ENCODE measurements at places on chromosomes 2 and 18.

GRCh38 chr2:871926-872680 lies 78.5 kb upstream of the SNTG2 start:
- DNase-seq, result no peak

- DNase-seq, result no peak
Observed at GRCh38 chr2:174662859-174663258, 65.3 kb upstream of the WIPF1 start.

DNA sequence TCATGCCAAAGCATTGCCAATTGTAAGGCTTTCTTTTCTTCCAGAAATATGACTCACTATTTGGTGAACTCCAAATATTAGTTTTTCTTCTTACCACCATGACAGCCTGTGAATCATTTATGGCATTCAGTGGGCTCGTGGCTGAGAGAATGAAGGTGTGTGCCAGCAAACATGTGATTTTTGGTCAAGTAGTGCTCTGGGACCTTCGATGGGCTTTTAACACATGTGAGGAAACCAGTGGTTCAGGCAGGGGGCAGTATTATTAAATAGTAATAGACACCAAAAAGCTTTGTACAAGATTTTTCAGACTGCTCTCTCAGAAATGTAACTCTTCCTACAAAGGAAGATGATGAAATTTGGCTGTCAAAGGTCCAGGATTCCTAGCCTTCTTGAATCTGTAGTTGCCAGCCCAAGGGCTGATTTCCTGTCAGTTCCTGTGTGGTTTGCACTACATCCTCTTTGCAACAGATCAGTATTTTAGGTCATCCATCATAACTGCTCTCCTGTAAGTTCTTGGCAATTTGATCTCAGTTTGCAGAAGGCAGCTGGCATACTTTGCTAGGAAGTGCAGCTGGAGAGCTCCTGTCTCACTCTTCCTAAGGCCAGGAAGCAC lies 64.3 kb downstream of the BABAM2 start:
- DNase-seq, result peak; percentile 37

DNA sequence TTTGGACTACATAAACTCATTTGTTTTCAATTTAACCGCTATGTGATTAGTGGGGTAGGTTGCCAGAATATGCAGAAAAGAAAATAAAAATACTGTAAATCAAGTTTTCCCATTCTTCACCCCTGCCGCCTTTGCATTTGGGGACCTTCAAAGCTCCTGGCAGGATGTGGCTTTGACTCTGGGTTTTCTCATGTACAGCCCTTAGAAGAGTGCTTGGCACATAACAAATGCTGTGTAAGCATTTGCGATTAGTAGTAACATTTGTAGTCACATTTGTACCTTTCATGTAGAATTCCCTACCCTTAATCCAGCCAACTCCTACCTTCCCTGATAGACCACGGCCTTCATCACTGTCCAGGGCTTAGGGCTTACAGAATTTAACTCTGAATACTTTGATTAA lies 262.6 kb downstream of the MREG start:
- peak; percentile 11 for DNase-seq

DNA sequence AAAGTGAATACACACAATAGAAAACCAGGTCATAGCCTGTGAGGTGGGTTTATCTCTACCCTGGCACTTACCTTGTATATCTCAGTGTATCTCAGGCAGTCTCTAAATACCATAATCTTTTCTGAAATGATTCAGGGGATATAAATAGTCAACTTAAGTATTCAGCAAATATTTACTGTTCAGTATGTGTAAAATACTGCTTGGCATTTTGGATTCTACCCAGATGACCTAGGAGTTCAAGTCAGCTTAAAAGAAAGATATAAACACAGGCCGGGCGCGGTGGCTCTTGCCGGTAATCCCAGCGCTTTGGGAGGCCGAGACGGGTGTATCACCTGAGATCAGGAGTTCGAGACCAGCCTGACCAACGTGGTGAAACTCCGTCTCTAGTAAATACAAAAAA lies 23.8 kb downstream of the GRHL1 start:
- DNase-seq, result no peak

GRCh38 chr2:219513787-219514186 lies 495 bp upstream of the ASIC4 start:
- DNase-seq, result no peak

DNA sequence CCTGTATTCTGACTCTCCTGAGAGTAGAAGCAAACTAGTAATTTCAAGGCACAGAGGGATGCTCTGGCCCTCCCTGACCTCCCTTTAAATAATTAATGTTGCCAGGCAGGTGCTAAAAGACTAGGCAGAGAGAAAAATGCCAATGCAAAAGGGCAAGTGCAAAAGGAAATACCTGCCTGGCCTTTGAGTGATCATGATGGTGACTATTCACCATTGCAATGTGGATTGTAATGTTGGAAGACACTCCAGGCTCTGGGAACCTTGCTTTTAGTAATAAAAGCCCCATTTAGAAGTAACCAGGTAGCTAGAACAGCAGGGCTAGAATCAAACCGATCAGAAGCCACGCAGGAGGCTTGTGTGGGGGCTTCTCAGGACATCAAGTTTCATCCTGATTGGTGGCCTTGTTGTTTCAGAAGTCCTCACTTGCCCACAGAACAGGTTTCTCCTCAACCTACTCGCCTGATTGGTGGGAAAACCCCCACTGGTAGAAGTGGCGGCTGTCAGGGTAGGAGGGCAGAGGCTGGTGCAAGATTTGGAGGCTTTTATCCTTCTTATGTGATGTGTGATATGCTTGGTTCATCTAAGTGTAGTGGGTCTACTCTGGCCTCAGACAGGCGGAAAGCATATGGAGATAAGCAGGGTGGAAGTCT lies 16.0 kb upstream of the CHRNA1 start:
- peak; percentile 27 for DNase-seq

- no peak for DNase-seq
Observed at GRCh38 chr2:106866641-106867040, 19.3 kb downstream of the ST6GAL2 start.

DNA sequence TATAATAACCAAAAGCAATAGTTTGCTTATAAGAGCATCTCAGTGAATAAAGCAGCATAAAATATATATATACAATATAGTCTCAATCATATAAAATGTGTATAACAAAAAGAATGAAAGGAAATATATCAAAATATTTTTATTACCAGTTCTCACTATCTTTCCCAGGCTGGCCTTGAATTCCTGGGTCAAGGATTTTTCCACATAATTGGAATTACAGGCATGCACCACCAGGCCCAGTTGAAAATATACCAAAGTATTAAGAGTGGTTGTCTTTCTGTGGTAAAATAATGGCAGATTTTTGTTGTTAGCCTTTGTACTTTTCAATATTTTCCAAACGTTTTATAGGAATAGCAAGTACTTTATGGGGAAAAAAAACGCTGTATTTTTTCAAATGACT lies 8.6 kb upstream of the TLK1 start:
- DNase-seq, result no peak

GRCh38 chr18:13439461-13439860 lies 220.9 kb downstream of the LDLRAD4 start:
- no peak for DNase-seq

DNA sequence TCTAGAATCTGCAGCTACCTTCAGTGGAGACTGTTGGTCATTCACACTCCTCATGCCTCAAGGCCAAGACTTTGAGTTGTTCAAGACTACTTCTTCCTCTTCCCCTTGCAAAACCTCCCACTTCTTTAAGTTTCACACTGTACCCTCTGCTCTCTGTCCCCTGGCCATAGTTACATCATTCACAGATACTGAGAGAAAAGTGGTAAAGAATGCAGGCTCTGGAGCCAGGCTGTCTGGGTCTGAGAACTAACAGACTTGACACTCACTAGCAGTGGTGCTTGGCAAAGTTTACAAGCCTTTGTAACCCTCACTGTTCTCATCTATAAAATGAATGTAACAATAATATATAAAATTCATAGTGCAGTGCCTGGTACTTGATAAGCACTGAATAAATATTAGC lies 61.8 kb downstream of the CDH20 start:
- DNase-seq, result no peak

GRCh38 chr2:64804651-64805050 lies 150.9 kb upstream of the SERTAD2 start:
- no peak for DNase-seq

DNA sequence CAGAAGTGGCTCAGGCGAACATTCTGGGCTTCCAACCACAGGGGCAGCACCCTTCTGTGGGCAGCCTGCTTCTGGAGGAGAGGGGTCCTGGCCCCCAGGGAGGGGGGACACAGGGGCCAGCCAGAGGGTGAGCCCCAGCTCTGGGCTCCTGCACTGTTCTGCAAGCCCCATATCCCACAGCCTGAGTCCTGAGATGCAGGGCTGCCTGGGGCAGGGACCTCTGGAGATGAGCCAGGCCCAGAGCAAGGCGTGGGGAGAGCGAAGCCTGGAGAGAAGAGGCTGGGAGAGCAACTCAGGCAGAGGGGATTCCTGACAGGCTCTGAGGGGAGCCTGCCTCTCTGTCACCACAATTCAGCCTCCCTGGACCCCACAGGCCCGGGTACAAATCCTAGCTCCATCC lies 13.5 kb upstream of the PRSS56 start:
- DNase-seq, result no peak

DNA sequence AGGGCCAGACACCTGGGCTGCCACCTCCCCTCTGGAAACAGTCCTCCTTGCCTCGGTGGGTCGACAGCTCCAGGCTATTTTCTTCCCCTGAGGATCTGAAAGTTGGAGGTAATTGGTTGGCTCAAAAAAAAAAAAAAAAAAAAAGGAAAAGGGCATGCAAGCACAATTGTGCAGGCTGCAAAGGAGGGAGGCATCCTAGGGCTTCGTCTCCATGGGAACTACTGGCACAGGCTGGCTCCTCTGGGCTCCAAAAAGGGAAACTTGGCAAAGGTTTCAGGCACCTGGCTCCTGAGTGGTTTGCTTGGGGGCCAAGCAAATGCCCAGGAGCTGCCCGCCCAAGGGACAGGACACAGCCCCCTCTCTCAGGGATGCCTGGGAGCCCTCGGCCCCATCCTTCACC lies 1.1 kb upstream of the KCNIP3 start:
- DNase-seq, result no peak

GRCh38 chr2:204625135-204625534 lies 79.9 kb downstream of the PARD3B start:
- DNase-seq, result no peak

DNA sequence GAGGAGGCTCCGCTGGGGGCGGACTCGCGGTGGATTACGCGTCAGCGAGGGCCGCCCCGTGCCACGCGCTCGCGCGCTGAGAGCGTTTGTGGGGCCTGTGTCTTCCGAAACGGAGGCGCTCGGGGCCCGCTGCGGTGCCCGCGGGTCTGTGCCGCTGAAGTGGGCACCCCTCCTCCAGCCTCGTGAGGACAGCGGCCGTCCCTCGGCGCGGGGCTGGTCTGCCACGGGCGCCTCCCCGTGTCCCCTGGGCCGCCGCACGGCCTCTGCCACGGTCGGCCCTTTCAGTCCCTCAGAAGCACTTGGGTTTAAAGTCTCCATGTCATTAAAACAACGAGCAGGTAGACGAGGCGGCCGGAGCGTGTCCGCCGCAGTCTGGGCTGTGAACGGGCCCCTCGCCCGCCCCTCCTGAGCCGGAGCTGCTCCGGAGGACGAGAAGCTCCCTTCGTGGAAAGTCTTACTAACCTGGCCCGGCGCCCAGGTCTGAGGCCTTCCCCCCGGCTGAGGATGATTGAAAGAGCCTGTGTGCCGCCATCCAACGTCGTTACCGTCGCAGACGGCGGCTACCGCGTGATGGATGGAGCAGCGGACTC lies 97.6 kb downstream of the NFATC1 start:
- no peak for DNase-seq

DNA sequence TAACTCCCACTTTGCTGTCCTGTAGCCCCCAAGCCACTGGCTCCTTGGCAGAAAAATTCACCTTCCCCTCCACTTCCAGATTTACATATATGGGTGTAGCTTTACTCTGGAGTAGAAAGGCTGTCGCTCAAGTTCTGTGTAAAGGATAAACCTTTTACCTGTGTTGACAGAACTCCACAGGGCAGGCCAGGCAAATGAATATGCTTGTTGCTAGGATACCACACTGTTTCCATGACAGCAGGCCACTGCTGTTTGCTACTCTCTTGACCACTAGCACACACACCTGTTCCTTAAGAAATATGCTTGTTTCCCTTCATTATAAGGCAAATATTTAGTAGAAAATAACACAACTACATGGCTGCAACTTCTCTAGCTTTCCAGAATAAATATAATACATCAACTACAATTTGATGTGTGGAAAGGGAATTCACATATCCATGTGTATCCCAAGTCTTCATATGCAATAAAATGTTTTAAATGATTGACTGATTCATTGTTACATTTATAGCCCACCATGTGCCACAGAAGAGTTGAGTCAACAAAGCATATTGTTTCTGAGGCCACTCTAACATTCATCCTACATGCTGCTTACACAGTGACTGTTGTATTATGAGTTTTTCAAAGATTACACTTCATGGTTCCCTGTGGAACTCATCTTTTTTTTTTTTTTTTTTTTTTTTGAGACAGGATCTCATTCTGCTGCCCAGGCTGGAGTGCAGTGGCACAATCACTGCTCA lies 56.2 kb upstream of the ROCK1 start:
- no peak for DNase-seq

GRCh38 chr2:219335373-219335786 lies 2.8 kb upstream of the RESP18 start:
- DNase-seq, result no peak
